ENCODE measurements at places on chromosomes 12 and 14.

GRCh38 chr12:110039085-110039807 lies 9.1 kb downstream of the C12orf76 start:
- no peak for DNase-seq

- DNase-seq: no peak
Measured at GRCh38 chr14:100790502-100791347, 35.2 kb upstream of the MEG3 start.

DNA sequence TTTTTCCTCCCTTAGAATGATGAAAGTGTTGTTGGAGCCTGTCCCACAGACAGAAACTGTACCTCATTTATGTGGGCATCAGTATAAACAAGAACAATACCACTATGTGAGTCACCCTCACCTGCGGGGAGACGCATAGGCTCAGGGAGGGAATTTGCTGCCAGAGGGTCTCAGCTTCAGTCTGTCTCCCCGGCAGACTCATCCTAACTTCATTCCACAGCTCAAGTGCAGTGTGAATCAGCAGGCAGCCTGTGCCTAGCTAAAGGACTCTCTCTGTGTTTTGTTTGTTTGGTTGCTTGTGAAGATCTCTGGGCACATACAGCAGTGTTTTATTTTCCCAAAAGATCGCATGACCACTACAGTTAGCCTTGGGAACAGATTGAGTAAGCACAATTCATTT lies 98.9 kb downstream of the PRKCH start:
- no peak for DNase-seq

- no peak for DNase-seq
Measured at GRCh38 chr12:66119229-66119869, 11.2 kb downstream of the LLPH start.

DNA sequence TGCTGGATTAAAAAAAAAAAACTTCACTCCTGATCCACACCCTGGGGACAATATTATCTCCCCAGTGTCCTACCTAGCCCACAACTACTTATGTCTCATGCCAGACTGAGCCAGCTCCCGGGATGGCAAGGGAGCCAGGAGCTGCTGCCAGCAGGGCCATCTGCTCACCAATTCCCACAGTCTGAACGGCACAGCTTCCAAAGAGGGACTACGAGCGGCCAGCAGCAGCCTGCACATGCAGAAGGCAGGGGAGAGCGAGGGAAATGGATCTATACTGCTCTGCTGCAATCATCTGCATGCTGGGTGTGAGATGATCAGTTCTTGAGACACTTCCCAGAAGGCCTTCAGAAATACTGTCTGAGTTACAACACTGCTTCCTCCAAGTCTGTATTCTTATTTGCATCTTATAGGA lies 11.1 kb downstream of the SSH1 start:
- DNase-seq: no peak

DNA sequence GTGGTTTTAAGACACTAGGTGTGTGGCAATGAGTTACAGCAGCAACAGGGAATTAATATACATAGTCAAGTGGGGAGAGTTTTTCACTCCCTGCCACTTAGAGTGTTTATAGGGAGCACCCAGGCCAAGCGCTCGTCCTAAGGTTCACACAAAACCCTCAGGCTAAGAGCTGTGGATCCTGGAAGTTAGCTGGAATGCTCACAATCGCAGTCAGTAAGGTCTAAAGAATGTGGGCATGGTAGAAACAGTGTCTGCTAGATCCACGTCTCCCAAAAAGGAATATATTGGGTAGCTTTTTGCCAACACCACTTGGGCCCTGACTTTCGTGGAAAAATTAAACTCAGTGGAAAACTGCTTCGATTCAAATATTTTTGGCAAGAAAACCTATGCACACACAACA lies 36.6 kb downstream of the STAB2 start:
- DNase-seq: no peak

GRCh38 chr14:69941768-69942742 lies 62.8 kb downstream of the SMOC1 start:
- no peak for DNase-seq

- no peak for DNase-seq
Measured at GRCh38 chr12:54356228-54356627, 8.1 kb downstream of the GPR84 start.
